Bladder microvascular endothelial cell (primary cell): ENCODE measurements at places on chromosomes 4 and X. TPM values are rescaled to one million over a fixed set of nuclear protein-coding genes. Genes with fewer than 3 reads are reported as not detected.

ARAP2 gene
- total RNA-seq = 1.1 and 1.2 TPM in 2 replicates

MAOB gene
- not detected in 2 replicates for total RNA-seq

H2BW2 gene
- not detected in 2 replicates for total RNA-seq

CXCL10 gene
- 1.1 and 5.5 TPM in 2 replicates for total RNA-seq

KDR gene
- total RNA-seq = 209 and 260 TPM in 2 replicates

CCNA2 gene
- total RNA-seq = 32.5 and 59.1 TPM in 2 replicates

YIPF7 gene
- total RNA-seq = not detected in 2 replicates

CT47B1 gene
- not detected in 2 replicates for total RNA-seq

DDX60 gene
- total RNA-seq = 18.6 and 42.2 TPM in 2 replicates

ADH6 gene
- not detected in 2 replicates for total RNA-seq

TTC29 gene
- 0.06 and 0.16 TPM in 2 replicates for total RNA-seq

HTN1 gene
- not detected in 2 replicates for total RNA-seq

F9 gene
- total RNA-seq = not detected in 2 replicates

TMPRSS11A gene
- not detected in 2 replicates for total RNA-seq

PLAC8 gene
- total RNA-seq = 0.19 and 0.81 TPM in 2 replicates

TXK gene
- total RNA-seq = 0.16 and 0.31 TPM in 2 replicates

CXCL6 gene
- total RNA-seq = 0.31 TPM in 1 of 2 replicates, not detected in the other

SPANXN3 gene
- not detected in 2 replicates for total RNA-seq

TMSB15A gene
- total RNA-seq = 0.82 and 1.8 TPM in 2 replicates

XAGE1A gene
- not detected in 2 replicates for total RNA-seq

ARHGAP6 gene
- total RNA-seq = under 0.01 and 0.06 TPM in 2 replicates

SPP1 gene
- total RNA-seq = 0.32 TPM in 1 of 2 replicates, not detected in the other

ARHGEF38 gene
- total RNA-seq = not detected in 2 replicates

CORIN gene
- 0.16 and 0.63 TPM in 2 replicates for total RNA-seq

NCBP2L gene
- not detected in 2 replicates for total RNA-seq

ADRA2C gene
- 0.16 and 0.31 TPM in 2 replicates for total RNA-seq

ZBTB49 gene
- 3.4 and 6.7 TPM in 2 replicates for total RNA-seq

ASB11 gene
- total RNA-seq = not detected in 2 replicates

KIAA0232 gene
- total RNA-seq = 8.6 and 17.9 TPM in 2 replicates

OTUD6A gene
- total RNA-seq = not detected in 2 replicates

CXCL8 gene
- 18.1 and 167 TPM in 2 replicates for total RNA-seq

TEX13B gene
- not detected in 2 replicates for total RNA-seq

PABPC1L2A gene
- total RNA-seq = not detected in 2 replicates

TLR3 gene
- 1.6 and 1.9 TPM in 2 replicates for total RNA-seq

SPANXA1 gene
- total RNA-seq = not detected in 2 replicates
